ENCODE measurements at places on chromosomes 2 and 18.

DNA sequence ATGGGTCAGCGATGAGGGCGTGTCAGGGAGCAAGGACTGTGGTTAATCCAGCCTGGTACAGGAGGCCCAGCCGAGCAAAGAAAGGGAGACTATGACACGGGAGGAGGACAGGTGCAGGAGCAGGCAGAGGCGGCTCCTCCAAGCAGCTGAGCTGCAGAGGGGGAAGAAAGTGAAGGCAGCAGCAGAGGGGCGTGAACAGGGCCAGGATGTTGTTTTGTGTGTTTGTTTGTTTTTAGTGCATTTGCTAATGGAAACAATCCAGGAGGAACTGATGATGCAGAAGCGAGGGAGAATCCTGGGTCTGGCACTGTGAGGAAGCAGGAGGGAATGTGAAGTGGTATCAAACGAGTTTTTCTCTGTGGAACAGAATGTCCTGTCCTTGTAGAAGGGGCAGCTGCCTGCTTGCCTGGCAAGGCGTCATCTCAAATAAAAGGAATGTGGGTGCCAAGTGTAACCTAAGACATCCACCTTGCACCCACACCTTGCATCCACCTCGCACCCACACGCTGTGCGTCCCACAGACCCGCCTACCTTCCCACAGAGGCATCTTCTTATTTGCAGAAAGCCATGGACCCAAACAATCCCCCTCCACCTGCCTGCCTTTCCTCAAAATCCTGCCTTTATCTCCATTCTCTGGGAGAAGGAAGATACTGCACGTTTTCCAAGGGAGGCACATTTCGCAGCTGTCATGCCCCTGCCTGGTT, 134.8 kb downstream of the SH3BP4 start:
- DNase-seq, result no peak

DNA sequence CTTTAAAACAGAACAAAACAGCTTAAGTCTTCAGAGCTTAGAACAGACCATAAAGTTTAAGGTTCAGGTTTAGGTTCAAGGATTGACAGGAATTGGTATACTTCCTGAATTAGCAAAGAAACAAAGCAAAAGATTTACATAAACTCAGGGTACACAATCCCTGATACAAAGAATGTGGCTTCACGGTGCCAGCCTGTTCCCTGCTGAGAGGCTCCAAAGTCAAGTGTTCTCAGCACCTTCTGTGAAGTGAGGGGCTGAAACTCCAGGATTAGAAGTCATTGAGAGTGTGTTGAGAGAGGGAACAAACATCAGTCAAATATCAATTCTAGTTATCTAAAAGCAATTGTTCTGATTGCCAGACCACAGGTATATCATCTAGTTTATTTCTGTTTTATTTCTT, 35.7 kb downstream of the DYNAP start:
- no peak for DNase-seq

DNA sequence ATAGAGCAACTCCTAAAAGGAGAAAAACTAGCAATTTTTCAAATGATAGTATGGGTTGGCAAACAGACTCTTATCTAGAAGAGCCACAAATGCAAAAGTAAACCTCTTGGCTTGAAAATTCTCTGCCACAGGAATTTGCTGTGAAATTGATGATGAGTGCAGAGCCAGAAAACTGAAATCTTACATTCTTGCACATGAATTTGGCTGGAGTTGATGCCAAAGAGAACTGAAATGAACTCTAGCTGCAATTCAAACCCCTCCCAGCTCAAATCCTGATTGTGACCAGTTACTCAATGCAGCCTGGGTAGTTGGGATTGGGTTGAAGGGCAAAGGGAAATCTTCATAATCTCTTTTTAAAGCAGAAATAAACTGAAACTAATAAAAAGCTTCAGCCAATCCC, 266.6 kb downstream of the PDE11A start:
- no peak for DNase-seq

DNA sequence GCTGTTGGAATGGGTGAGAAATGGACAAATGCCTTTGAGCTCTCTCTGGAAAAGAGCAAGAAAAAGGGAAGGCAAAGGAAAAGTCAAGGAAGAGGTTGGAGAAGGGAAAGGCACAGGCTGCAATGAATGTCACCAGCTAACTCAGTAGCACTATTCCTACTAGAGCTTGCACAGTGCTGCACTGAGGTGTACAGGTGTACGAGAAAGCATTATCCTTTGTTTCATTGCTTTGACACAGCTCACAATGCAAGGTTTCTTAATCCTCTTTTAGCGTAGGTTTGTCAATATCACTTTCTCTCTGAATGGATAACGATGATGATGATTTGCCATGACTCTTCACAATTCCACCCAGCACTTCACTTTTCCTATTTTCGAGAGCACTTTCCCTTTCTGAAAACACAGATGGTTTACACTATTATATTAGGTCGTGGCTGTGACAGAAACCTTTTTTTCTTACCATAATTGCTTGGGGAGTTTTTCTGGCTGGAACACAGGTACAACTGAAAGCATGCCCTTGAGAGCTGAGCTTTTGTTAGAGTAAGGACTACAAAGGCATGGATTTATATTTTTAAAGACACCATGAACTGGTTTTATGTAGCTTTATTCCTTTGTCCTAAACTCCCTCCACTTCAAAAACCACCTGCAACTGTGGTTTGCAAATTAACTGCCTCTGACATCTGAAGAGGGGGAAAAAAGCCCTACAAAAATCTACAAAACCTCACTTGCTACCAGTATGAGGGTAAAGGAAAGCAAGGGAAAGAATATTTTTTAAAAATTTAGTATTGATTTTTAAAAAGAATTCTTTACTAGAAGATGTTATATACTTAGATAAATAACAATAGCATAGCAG, 265.5 kb downstream of the TGIF1 start:
- DNase-seq, result no peak

GRCh38 chr18:63315876-63316275, 3.7 kb downstream of the BCL2 start:
- DNase-seq, result no peak

GRCh38 chr2:185771396-185771795, 32.8 kb downstream of the FSIP2 start:
- no peak for DNase-seq

DNA sequence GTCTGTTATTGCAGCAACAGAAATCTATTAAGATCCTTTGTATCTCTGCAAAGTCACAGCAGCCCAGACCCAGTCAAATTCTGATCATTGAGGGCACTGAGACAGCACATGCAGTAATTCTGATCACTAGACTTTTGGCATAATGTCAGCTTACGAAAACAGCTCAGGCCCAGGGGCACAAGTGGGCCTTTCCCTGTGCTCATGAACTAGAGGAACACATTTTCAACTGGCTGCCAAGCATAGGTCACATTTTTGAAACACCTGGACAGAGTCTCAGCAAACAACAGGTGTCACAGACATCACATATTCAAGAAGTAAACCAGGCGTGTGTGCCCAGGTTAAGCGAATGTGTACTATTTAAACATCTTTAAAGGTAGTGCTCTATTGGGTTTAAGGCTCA, 13.7 kb downstream of the DOCK10 start:
- DNase-seq, result no peak

GRCh38 chr18:41744421-41745030, 210.5 kb upstream of the PIK3C3 start:
- DNase-seq, result no peak

- no peak for DNase-seq
Measured at GRCh38 chr18:72867746-72868584, at the start of gene NETO1. Gene NETO1 (minus strand): TSS chr18:72867987. CDS start chr18:72867291, 696 bp downstream.

DNA sequence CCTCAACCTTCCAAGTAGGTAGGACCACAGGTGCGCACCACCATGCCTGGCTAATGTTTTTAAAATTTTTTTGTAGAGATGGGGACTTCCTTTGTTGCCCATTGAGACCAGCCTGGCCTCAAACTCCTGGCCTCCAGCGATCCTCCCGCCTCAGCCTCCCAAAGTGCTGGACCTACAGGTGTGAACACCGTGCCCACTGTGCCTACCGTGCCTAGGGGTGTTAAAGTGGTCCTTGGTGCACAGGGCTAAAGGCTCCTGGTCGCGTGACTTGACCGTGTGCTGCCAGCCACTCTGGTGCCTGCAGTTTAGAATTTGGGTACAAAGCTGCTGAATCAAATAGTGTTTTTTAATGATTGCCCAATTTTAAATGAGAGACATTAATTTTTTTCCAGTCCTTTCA, 51.0 kb upstream of the KCNG2 start:
- DNase-seq, result no peak

- no peak for DNase-seq
Measured at GRCh38 chr2:239715202-239715601, 309.9 kb downstream of the NDUFA10 start.

GRCh38 chr2:182971820-182972547, 66.3 kb downstream of the NCKAP1 start:
- DNase-seq, result no peak

DNA sequence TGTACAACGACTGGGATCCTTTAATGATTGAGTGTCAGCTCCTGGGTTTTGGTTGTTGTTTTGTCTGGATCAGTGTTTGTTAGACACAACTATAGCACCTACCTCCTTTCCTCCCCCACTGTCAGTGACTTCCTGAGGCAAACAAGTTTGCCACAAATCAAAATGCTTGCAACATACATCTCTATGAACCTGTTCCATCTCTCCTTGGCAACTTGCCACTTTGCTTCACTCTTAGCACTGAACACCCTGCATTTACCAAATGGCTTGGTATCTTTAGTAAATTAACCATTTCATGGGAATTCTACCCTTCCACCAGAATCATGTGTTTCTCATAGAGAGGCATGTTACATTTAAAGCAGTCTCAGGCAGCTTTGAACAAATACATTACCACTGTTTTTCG, 301.1 kb upstream of the TANK start:
- no peak for DNase-seq

DNA sequence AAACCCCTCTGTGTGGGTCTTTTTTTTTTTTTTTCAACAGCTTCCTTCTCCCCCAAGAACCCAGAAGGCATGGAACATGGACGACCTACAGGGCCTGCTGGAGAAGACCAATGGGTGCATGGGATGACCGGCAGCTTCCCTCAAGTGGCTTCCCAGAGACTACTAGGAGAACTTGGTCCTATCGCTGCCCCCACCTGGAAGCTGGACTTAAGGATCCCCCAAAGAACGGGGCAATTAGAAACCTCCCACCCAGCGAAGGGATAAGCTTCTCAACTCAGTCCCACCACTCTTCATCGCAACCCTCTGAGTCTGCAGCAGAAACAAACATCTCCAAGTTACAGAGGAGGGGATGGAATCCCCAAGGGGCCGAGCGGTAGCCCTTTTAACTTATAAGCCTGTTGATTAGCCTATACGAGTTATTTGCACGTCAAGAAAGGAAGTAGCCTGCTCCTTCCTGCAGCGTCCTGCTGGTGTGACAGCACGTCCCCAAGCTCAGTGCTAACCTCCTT, 1.4 kb downstream of the ACTR1B start:
- no peak for DNase-seq

DNA sequence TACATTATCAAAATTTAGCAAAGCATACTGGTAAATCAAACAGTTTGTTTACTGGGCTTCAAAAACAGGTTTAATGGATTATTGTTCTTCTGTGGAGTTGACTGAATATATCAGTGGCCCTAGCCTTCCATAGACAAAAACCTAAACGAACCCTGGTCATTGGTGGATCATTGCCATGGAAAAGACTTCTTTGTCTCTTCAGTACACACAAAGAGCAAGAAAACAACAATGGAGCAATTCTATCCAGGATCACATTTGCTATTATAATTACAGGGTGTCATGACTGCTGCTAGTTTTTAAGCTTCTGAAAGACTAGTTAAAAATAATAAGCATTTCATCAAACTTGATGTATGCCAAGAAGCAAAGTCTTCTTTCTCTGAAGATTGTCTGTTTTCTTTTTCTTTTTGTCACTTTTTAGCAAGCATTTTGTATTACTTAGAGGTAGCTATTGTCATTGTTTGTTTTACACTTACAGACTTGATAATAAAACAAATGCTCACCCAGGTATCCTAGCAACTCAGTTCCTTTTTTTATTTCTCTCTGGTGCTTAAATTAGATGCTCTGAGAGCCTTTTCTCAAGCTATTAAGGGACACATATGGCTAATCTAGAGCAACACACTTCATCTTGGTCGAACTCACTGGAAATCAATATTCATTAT, 1228.7 kb upstream of the DDX18 start:
- DNase-seq, result no peak

DNA sequence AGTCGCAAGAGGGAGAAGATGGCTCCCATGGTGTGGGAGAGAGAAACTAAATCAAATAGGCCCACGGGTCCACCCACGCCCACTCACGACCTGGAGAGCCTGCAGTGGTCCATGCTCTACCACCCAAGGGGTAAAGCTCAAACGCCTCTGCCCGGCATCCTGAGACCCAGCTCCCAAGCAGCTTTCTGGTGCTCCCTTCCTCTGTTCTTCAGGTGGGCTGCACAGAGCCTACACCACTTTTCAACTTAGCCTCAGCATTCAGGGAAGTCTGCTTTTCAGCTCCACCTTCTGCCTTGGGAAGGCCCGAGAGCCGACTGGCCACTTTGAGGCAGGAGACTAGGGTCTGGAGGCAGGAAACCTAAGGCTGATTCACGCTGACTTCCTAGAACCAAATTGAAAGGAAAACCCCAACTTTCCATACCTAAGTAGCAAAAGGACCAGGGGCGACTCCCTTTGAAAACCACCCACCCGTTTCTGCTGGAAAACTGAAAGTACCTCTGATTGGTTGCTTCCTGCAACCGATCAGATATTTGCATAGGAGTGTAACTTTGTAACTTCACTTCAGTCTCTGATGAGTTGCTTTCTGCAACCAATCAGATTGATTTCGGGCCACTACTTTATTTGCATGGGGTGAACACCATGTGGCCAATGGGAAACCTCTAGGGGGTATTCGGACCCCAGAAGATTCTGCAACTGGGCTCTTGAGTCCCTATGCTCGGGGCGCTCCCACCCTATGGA, 26.8 kb upstream of the SPATA3 start:
- no peak for DNase-seq

DNA sequence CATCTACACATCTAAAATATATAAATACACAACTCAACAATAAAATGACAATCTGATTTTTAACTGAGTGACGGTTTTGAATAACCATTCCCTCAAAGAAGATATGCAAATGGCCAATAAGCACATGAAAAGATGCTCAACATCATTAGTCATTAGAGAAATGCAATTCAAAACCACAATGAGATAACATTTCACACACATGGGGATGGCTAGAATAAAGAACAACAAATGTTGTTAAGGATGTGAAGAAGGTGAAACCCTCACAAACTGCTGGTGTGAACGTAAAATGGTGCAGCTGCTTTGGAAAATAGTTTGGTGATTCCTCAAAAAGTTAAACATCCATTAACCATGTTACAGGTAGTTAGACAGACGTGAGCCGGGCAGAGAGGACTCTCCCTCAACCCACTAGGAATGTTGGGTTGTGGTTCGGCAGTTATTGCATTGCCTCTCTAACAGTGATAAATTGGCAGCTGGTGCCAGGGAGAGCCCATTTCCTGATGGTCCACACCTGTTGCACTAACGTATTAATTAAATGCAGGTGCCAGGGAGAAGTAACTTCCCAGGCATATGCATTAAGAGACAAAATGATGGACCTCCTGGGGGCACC, 22.3 kb upstream of the DUSP2 start:
- no peak for DNase-seq

Measured in stimulated activated CD4-positive, alpha-beta T cell treated with anti-CD3 and anti-CD28 coated beads, TNF-alpha, amount 100 ng/mL, for 24 hours (primary cell).